Cerebellar nuclear complex (tissue), 1 donor: ENCODE measurements at places on chromosomes 2 and 18.

GRCh38 chr18:29883114-29883513, 1159.4 kb downstream of the DSC3 start:
- DNase-seq, result no peak

DNA sequence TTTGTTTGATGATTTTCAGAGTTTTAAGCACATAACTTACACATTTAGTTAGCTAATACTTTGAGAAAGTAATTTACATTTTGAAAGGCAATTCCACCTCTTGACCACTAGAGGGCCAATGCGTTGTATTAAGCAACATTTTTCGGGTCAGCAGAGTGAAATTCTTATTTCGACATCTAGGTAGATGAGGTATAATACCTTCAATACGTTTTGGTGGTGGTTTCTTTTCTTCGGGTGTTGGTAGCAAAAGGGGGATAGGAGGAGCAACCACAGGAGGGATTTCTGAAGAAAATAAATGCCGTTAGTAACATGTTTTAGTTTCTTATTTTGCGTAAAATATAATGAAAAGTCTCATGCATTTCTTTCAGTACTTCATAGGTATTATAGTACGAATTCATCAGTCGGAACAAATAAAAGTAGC, 106.3 kb downstream of the TTN start:
- no peak for DNase-seq

- DNase-seq, result no peak
Observed at GRCh38 chr2:71060871-71061270, 7.6 kb upstream of the NAGK start.

GRCh38 chr2:206764673-206765241, 371 bp downstream of the MDH1B start:
- no peak for DNase-seq

- DNase-seq, result no peak
Observed at GRCh38 chr18:59189008-59189407, 30.9 kb upstream of the GRP start.

GRCh38 chr2:207787017-207787416, 17.3 kb upstream of the FZD5 start:
- no peak for DNase-seq

GRCh38 chr2:231099918-231100317, 24.9 kb downstream of the HTR2B start:
- DNase-seq, result no peak

DNA sequence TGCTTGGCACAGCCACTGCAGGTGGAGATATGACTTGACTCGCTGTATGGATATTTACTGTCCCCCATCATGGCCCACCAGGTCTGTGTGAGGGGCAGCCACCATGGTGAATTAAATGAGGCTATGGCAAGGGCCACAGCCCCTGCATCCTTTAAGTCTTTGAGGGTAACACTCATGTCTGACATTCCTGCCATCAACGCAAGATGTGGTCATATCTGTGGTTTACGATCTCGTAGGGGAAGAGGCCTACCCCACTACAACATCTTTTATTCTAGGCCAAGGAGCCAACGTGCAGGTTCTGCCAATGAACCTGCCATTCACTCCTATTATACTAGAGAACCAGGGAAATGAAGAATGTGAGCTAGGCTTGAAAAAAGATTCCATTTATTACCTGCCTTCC, 381.6 kb upstream of the ID2 start:
- DNase-seq, result no peak

GRCh38 chr2:10028407-10028987, 14.9 kb upstream of the KLF11 start:
- DNase-seq, result no peak

- no peak for DNase-seq
Observed at GRCh38 chr2:77508511-77508910, 13.7 kb downstream of the LRRTM4 start.

DNA sequence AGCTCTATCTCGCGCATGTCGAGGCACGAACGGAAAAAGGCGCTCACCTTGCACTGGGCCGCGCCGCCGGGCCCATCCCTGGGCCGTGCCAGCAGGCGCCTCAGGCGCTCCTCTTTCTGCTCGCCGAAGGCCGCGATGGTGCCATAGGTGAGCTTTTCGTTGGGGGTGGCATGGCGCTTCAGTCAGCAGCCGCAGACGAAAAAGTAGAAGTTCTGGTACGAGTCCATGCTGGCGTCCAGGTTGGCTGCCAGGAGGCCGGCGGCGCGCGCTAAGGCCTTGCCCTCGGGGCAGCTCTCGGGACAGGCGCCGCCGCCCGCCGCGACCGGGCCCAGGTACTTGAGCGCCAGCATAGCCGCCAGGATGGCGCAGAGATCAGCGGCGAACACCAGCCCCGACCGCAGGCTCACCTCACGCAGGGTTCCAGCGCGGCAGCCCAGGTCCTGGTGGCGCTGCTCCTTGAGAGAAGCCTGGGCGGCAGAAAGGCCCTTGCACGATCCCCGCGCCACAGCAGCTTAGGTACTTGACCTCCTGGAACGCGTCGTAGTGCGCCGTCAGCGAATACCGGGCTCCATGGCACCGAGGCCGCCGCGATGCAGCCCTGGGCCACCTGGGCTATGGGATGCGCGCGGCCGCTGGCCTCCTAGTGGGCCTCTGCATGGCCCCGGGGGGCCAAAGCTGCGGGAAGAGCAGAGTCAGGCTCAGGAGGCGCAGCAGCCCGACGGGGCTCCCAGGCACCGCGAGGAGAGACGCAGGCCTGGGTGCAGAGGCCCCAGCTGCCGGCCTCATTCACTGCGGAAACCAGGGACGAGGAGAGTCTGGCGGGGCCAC, 12.8 kb downstream of the ALPG start:
- no peak for DNase-seq

DNA sequence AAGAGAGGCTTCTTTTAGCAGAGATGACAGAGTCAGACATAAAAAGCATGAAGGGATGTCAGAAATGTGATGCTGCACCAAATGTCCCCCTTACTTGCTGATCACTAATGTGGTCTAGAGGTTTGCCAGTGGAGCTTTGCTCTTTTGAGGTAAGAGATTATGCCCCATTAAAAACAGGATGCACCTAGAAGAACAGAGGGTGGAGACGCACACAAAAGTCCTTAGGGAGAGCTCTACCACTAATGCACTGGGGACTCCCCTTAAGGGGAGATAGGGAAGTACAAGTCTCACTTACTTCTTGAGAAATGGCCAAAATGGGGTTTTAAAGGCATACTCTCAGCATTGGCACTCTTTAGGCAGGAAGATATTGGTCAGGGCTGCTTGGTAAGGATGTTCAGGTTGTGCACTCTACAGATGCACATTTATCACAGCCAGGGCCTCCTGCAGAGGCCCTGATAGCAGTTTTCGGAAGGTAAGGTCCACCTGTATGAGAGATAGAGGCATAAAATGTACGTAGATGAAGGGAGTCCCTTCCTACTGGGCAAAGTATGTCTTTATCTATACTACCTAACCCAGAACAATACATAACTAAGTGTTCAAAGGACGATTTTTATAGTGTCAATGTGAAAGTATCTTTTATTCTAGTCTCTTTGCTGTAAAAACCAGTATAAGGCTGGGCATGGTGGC, 17.0 kb upstream of the SCYGR1 start:
- no peak for DNase-seq

DNA sequence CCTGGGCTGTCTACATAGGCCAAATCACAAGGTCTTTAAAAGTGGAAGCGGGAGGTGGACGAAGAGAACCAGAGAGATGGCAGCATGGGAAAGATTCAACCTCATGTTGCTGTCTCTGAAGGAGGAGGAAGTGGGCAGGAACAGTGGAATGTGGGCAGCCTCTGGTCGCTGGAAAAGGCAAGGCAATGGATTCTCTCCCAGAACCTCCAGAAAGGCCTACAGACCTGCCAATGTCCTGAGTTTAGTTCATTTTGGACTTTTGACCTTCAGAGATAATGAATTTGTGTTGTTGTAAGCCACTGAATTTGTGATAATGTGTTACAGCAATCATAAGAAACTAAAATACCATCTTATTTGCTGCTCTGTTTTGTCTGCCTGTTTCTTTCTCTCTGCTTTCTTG, 122.5 kb downstream of the RNF152 start:
- DNase-seq, result no peak

- DNase-seq, result no peak
Observed at GRCh38 chr2:241703032-241703604, 1.3 kb downstream of the ING5 start.

GRCh38 chr2:70113359-70114070, 26.2 kb downstream of the PCBP1 start:
- DNase-seq, result no peak

DNA sequence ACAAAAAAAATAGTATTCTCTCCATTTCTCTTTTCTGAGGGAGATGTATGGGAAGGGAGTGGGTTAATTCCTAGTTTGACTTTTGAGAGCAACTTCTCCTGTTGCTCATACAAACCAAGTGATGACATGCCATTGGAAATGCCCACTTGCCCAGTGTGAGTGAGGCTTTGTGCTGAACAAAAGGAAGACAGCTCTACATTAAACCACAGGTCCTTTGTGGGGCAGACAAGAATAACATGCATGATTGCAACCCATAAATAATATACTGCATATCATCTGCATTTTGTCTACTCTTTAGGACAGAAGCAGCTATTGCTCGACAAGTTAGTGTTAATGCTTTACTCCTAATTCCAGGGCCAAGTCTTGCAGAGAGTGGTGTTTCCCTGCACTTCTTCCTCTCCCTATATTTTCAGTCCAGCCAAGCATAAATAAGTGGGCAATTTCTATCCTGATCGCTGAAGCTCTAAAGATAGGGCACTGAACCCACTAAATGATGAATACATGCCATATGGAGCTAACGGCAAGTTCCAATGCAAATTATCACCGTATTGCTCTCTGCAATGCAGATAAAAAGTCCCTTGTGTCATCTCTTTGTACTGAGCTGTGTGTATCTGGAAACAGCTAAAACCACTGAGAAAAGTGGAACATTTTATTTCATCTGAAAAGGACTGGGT, 19.4 kb upstream of the EHBP1 start:
- DNase-seq, result no peak

GRCh38 chr2:162989507-162989906, 150.9 kb upstream of the KCNH7 start:
- DNase-seq, result no peak

- DNase-seq, result no peak
Observed at GRCh38 chr2:28391564-28392296, 928 bp upstream of the FOSL2 start.

DNA sequence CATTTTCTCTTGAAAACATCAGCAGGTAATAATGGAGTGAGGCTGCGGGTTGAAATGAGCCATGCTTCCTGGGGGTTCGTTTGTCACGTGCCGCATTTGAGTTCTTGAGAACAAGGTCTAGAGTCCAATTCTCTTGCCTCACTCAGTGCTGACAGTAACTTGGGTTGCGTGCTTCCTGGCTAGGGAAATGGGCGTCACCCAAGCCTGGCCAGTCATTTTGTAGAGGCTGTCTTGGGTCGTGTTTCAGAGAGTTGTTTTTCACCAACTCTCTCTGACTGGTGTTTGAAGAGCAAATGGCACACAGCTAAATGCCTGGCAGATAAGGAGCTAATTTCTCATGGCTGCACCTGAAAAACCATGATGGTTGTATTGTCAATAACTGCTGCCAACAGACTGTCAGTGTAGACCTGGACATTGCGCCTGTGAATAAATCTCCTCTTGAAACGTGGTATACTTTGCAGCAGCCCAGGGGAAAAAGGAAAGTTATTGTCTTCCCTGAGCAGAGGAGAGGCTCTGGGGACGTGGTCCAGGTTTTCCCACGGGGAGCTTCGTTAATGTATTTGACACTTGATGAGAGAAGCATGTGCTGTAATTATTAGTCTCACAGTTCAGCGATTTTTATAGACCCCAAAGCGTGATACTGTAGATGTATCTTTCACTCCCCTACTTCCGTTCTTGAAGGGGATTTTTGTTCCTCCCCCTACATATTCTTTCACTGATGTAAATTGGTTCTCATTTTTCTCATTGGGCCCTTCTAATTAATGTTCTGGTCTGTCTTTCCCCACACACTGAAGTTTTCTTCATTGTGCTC, 196.0 kb downstream of the FHOD3 start:
- no peak for DNase-seq

DNA sequence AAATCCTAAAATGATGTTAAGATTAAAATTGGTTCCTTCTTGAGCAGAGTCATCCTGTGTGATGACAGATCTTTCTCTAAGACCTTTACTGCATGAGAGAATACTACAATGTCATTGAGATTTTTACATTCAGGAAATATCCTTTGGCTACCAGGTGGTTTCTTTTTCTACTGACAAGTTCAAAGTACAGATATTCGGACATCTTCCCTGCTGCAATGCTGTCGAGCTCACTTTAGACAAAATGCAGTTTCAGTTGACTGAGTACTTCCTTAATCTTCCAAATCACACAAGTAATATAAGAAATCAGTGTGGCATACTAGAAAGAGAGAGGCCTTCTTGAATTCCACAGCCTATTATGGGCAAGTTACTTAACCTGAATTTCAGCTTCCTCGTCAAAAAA, 207.9 kb upstream of the ACVR2A start:
- no peak for DNase-seq

DNA sequence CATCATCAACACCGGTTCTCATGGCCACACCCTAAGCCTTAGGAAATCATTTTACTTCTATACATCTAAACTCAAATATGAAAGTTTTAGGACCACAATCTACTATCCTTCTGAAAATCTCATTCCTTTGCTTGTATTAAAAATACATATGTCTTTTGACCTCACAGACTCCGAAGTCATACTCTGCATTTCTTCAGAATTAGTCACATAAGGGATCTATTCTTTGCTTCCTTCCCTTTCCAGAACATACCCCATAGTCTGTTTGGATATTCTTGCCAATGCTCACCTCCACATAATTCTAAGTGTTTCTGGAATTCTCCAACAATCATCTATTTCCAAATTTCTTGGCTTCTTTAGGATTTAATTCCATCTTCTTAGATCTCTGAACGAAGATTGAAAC, 14.2 kb upstream of the DSG1 start:
- DNase-seq, result no peak

- DNase-seq, result no peak
Observed at GRCh38 chr2:214261683-214262082, 149.2 kb upstream of the VWC2L start.

- no peak for DNase-seq
Observed at GRCh38 chr2:109346601-109347228, 217.7 kb downstream of the SH3RF3 start.

DNA sequence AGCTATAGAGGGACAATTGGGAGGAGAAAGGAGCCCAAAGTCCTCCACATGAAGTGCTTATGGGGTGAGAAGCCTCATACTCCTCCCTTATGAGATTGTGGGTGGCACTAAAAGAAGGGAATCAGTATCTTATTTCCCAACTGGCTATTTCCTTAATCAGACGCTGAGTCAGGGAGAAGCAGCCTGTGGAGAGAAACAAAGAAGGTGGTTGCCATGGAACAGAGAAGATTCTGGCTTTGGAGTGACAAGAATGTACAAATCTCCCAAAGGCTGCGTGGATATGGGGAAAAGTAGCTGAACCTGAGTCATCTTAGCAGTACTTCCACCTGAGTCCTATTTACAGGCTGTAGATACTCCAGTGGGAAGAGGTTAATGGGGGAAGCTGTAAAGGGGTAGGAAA, 115.8 kb upstream of the CWC22 start:
- no peak for DNase-seq

- no peak for DNase-seq
Observed at GRCh38 chr2:96955762-96956161, 30.6 kb downstream of the FAM178B start.

GRCh38 chr2:28437918-28438317, 45.3 kb downstream of the FOSL2 start:
- no peak for DNase-seq

- DNase-seq, result no peak
Observed at GRCh38 chr18:55513161-55513560, 74.8 kb downstream of the TCF4 start.

GRCh38 chr2:1235806-1236205, 177.5 kb upstream of the TPO start:
- DNase-seq, result no peak

- no peak for DNase-seq
Observed at GRCh38 chr18:77000527-77000926, 132.1 kb downstream of the MBP start.
